ENCODE measurements at places on chromosomes 2 and 18.
A peak's percentile ranks its signal among the peaks of the same experiment; 100 is the strongest.

- DNase-seq: no peak
Measured at GRCh38 chr2:223155956-223156355, 104.0 kb downstream of the KCNE4 start.

DNA sequence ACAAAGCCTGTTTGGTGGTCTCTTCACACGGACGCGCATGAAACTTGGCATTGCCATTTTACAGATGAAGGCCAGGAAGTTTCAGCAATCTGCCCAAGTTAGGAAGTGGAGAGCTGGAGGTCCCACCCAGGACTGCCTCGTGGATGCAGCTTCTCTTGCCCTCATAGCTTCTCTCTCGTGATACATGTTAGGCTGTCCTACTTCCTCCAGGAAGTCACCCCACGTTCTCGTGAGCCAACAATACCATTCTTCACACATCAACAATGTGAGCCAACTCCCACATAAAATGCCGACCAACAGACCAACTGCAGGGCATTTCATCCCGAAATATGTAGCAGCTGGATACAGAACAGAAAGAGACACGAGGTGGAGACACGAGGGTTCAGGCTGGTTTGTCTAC is 85.3 kb downstream of the MREG start:
- no peak for DNase-seq

DNA sequence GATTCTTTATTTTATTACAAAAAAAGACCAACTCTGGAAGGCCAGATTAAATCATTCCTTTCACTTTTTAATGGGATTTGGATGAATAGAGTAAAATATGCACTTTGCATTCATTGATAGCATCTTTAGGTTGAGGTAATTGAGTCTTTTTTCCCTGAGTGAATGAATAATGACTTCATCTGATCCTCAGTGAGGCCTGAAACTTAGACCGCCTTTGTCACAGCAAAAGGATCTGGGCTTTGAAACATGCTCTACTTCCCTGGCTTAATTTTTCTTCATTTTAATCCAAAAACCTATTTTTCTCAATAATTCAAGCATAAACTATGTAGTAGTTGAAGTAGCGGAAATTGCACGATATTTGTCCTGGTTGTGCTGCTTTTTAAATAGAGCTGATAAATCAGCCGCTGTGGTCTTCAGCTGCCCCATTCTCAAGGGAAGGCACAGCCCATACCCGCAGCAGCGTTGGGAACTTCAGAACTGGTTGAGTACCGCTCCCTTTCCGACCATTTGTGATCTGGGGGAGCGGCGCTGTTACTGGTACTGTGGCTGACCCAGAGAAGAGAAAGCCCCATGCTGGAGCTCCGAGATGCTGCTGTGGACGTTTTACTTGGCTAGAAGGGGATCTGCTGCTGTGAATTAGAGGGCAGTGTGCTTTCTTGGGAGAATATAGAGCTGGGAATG is 145.3 kb upstream of the NFATC1 start:
- no peak for DNase-seq

- DNase-seq: no peak
Measured at GRCh38 chr2:177816766-177817165, 255.8 kb downstream of the PDE11A start.

GRCh38 chr2:168710754-168711467 is 91.5 kb upstream of the NOSTRIN start:
- DNase-seq: no peak

DNA sequence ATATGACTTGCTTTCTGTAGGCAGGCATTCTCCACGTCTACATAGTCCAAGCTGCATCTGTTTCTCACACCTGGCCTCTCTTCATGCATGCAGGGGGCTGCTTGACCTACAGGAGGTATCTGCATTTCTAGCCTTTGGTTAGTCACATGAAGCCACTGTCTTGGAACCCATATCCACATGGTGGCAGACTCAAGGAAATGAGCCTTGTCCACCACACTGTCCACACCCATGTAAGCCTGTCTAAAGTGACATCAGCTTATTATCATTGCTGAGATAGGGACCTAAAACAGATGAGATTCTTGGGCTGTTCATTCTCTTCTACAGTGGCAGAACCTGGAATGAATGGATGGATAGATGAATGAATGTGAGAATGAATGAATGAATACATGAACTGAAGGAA is 160.4 kb downstream of the DOCK10 start:
- DNase-seq: no peak

GRCh38 chr2:2570360-2570759 is 239.3 kb upstream of the MYT1L start:
- no peak for DNase-seq

DNA sequence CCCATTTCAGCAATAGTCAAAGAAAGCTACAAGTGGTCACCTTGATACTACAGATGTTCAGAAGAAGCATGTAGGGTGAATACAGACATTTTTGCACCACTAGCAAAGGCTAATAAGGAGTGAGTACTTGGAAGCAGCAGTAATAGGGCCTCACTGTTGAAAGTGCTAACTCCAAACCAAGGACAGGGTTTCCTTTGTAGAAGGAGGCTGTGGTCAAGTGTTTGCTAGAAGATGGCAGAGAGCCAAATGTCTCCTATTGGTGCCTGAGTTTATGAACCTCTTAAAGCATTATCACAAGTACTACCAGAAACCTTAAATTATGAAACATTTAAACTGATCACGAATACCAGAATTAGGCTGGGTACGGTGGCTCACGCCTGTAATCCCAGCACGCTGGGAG is 308.1 kb downstream of the ZEB2 start:
- DNase-seq: no peak

GRCh38 chr2:188628989-188629752 is 337.5 kb downstream of the GULP1 start:
- DNase-seq: no peak

GRCh38 chr2:191187105-191187829 is 36.5 kb upstream of the STAT4 start:
- no peak for DNase-seq

DNA sequence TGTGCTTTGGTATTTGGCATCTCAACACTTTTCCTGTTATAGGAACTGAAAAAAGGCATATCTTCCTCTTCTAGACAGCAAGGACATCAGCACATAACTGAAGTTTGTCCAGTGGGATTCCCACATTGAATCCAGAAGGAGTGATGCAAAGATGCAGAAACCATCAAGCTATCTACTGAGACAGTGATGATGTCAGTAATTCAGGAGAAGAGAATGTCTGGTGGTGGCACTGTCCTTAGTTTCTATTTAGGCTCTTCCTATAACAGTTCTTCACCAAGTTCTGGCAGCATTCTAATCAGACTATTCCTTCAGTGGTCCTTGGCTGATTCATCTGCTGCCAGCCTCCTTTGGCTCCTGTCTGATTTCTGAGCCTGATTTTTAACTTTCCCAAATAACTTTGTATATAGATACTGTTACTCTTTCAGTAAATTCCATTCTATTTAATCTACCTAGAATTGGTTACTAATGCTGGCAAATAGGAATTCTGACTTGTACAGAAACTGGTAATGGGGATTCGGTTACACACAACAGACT is 56.6 kb upstream of the AGPS start:
- no peak for DNase-seq

DNA sequence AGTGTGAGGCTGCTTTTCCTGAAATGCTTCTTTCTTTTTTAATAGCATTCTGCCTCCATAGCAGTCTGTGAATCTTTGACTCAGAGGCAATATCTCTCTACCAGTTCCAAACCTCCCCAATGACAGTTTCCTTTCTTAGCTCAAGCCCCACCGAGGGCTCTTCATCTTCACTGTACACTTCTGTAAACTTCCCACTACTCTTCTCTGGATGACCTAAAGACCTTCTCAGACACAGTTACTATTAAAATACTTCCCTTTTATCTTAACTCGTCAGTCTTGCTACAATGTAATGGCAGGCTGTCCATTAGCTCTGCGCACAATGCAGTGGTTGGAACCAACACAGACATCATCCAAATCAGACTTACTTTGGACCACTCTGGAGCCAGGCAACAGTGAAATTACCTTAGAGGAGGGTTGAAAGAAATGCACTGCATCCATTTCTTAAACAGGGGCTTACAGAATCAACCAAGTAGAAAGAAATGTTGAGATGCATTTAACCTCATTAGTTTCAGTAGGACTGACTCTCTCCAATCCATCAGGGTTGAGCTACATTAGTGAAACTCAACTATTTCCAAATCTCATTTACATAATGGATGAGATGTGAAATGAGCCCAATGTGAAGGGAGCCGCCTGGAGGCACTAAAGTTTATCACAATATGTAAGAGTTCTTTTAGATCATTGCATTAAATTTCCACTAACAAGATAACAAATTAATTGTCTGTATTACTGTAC is 343.8 kb downstream of the SETBP1 start:
- no peak for DNase-seq

GRCh38 chr2:74146929-74147726 is 584 bp downstream of the BOLA3 start:
- DNase-seq: no peak

GRCh38 chr2:63841254-63842022 is at the start of gene UGP2:
Gene UGP2, plus strand, starts transcription at chr2:63841896. Its CDS starts 290 bp downstream, at chr2:63842186.
- DNase-seq: peak; percentile 79

- peak; percentile 19 for DNase-seq
Measured at GRCh38 chr18:33231474-33232317, 208.8 kb downstream of the CCDC178 start.

DNA sequence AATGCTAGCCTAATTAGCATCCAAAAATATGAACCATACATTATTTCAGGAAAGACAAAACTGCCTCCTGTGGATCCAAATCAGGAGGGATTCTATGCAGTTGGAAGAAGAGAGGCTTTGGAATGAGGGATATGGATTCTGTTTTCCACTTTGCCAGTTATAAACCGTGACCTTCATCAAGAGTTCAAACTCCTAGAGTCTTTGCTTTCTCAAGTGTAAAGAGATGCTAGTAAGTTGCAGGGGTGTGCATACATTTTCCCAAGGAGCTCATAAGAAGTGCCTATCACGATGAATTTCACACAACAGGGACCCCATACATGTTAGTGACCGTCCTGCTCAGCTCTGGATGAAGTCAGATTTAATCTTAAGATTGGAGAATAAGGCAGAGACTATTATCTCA is 542.5 kb downstream of the SOX11 start:
- no peak for DNase-seq

GRCh38 chr2:213149294-213149875 is 2.0 kb downstream of the IKZF2 start:
- DNase-seq: no peak

DNA sequence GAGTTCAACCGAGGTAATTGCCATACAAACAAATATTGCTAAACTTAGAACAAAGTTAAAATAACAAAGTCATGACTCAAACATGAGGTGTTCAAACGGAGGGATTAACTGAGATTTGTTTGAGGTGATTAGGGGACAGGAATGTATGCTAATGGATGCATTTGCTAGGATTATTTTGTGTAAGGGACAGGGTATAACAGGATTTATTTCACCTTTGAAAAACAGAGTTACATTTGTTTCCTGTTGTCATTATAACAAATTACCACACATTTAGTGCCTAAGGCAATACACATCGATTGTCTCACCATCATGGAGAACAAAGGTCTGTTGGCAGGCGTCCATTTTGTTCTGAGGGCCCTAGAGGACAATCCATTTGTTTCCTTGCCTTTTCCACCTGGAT is 304.3 kb upstream of the CNTNAP5 start:
- no peak for DNase-seq

DNA sequence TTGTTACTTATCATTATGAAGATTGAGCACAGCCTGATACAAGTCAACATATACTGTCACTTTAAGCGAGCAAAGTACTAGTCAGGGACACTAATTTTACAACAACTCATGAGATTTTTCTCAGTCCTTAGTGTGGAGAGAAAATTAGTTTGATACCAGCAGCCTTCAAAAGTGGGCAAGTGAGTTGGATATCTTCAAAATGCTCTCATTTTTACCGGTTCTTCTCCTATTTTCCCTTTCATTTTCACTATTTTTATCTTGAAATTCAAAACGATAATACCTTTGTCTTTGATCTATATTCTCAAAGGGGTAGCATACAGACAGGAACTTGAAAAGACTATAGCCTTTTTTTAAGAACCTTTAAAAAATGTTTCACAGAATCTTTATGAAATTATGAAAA is 52.0 kb upstream of the UBXN4 start:
- DNase-seq: no peak

DNA sequence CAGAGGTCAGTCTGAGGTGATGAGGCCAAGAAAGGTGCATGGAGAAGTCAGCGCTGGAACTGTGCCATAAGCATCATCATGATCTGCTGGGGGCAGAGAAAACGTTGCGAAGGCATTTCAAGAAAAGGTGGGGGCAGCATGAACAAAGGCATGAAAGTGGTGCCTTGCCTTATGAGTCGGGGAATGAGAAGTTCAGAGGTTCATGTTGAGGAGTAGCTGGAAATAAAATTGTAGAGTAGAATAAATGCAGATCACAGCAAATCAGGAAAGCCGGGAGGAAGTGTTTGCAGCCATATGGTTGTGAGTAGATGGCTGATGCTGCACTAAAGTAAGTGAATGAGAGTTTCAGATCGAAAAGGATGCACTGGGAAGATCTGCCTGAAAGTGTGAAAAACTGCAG is 72.1 kb upstream of the ARL5A start:
- DNase-seq: no peak

GRCh38 chr18:35671966-35672603 is 90.5 kb downstream of the GALNT1 start:
- DNase-seq: no peak

DNA sequence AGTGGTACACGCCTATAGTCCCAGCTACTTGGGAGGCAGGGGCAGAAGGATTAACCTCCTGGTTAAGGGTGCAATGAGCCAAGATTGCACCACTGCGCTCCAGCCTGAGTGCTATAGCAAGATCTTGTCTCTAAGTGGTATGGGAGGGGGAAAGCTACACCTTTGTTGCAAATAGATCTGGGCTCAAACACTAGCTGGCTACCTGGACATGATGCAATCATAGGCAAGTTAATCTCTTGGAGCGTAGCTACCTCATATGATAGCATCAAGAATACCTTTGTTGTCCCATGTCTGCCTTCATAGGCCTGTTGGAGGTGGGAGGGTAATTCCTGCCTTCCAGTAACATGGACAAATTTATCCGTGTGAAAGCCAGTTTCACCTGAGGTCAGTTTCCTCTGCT is 15.7 kb downstream of the KLHL29 start:
- DNase-seq: no peak

- no peak for DNase-seq
Measured at GRCh38 chr18:76188097-76188496, 306.9 kb downstream of the ZNF516 start.

- no peak for DNase-seq
Measured at GRCh38 chr18:12278741-12279682, 24.9 kb downstream of the CIDEA start.

DNA sequence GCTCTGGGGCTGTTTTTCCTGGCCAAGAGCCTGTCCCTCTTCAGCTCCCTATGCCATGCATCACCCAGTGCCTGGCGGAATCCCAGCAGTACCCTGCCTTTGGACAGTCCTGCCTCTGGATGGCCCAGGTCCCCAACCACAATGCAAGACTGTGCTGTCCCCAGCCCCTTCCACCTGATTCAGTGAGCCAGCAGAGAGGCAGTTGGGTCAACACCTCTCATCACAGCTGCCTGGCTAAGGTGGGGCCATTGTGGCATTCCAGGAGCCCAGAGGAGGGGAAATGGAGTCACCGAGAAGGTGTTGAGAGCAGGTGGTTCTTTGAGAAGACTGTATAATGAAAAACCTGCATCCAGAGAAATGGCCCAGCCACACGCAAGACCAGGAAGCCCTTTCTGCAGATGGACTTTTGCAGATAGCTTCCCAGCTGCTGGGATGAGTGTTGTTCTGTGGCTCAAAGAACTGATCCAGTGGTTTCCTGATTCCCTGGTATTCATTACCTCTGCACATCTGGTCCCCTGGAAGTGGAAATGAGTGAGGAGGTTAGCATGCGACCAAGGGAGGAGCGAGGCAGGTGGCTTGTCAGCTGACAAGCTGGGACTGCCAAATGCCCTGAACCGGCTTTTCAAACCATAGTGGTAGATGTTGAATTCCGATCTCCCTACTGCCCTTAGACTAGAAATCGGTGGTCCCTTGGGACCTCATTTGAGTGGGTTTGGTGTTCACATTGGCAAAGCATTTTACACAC is 1.7 kb upstream of the ASPRV1 start:
- no peak for DNase-seq
